NCI-H1930 (cell line): ENCODE measurements at places on chromosomes 1 and 21.

DNA sequence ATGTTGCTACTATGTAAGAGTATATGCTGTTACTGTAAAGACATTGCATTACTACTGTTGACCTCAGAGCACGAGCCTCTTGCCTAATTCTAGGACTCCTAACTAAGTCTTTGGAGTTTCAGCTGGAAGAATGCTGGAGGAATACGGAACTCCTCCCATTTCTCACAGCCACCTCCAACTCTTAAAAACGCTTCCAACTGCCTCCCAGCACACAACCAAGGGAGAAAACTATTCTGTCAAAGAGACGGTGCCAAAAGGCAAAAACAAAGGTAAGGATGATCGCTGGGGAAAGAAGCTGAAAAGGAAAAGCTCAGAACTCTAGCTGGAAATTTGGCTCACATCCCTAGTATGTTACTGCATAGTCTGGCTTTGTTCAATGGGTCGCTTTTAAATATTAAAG, at the start of gene FMO2:
TSS of gene FMO2 (plus strand) at position 210 of the 400 bp plus-strand sequence. CDS start 414 bp downstream, outside the sequence.
- no peak for DNase-seq

GRCh38 chr21:41869771-41870170, 9.4 kb downstream of the PRDM15 start:
- DNase-seq, result no peak

- DNase-seq, result no peak
Measured at GRCh38 chr21:28693476-28693875, 299.2 kb downstream of the LTN1 start.

GRCh38 chr1:54180701-54181360, 19.0 kb downstream of the CYB5RL start:
- DNase-seq, result no peak

DNA sequence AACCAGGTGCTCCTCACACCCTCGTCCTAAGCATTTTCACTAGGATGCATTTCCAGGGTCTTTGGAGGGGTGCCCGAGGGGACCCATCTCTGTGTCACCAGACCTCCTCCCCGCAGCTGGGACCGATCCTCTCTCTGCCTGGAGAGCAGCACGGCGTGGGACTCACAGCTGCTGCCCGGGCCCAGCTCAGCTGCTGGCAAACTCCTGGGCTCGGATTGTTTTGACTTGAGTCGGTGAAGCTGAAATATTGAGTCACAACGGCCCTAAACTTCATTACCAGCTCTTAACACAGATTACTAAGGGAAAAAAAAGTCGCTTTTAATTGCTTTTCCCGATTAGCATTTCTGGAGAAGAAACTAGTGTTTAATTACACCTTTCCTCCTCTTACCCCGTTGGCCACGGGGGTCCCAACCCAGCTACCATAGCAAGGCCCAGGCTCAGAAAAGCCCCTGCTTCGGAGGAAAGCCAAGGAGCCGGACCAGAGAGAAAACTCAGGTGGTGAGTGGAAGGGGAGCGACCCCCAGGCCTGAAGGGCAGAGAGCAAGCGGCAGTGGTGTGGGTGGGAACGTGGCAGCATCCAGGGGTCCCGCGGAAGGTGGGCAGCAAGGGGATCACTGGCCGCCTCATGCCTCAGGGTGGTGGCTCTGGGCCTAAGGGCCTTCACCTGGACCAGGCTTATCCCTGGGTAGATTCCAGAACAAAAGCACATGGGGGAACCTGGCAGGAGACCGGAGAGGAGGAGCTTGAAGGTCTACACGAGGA, 41.7 kb downstream of the CASZ1 start:
- DNase-seq, result no peak

GRCh38 chr1:228493141-228494043, 6.2 kb downstream of the RNF187 start:
- no peak for DNase-seq

DNA sequence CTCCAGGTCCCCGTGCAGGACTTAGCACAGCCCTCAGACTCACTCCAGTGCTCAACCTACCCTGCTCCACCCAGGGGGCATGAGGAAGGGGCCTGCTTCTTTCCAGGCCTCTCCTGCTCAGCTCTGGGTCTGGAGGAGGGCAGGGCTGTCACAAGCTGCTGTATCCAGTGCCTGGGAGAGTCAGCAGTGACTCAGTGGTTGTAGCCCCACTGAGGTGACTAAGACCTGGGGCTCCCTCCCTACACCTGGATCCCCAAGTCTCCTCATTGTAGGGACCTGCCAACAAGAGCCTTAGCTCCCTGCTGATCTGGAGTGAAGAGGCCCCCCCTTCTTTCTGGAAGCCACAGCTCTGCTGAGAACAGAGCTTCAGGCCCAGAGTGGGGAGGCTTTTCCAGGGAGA, 36.1 kb upstream of the FAM131C start:
- DNase-seq, result no peak

DNA sequence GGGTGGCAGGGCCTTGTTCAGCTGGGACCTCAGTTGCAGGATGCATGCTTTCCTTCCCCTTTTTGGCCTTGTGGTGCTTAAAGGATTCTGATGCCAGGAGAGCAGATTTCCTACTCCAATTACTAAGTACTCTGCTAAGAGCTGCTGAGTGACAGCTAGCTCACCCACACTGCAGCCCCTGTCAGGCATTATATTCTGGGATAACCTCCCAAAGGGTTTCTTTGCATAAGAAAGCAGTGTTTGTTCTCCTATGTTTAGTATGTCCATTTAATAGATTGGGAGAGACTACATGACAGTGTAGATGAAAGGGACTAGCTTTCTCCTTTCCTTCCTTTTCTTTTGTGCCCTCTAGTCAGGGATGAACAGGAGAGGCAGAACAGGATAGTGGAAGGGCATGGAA, 100.7 kb downstream of the FAM78B start:
- no peak for DNase-seq

DNA sequence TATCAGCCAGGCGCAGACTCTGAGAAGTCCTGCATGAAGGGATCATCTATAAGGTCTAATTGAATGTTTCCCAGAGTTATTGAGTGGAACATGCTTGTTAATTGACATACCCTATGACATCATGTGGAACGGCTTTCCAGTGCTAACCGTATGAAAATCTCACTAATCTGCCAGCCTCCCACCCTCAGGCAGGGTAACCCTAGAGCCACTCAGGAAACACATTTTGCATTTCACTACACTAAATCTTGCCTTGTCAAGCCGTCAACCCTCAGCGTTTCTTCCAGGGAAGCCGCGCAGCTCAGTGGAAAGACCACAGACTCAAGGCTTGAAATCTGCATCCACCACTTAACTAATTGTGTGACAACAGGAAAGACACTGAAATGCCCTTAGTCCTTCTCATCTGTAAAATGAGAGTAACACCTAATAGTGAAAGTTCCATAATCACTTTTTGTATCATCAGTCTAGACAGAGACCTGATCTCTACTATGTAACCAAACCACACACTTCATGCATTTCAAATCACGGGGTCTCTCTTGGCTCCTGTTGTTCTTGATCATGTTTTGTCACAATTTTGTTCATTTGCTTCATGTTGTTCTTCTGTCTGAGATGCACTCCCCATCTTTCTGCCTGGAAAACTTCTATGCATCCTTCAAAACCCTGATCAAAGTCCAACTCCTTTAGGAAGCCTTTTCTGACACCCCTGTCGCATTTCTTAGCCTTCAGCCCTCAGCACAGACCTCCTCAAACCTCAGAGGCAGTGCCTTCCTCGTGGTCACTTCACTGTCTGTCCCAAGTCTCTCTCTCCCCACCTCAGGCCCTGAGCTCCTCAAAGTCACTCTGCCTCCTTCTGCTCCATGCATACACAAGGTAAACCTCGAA, 246.5 kb downstream of the TOMM20 start:
- no peak for DNase-seq

- no peak for DNase-seq
Measured at GRCh38 chr1:201748335-201748734, 80.6 kb upstream of the IPO9 start.
